ENCODE measurements at places on chromosomes 1 and 21. TPM values are rescaled to one million over a fixed set of nuclear protein-coding genes. Genes with fewer than 3 reads are reported as not detected.

DNA sequence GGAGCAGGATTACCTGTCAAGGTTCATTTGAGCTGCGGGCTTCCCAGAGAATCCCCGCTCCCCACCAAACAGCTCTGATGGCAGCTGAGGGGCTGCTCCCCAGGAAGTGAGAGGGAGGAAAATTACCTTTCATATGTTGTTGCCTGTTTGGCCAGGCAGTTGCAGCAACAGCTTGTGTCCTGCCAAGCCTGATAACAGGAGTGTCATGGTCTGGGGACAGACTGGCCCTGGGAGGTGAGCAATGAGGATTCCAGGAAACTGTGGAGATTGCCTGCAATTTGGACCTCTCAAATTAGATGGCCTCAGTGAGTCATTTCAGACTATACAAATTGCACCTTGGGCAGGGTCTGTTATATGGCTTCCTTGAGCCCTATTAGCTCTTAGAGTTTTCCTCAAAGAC, 189.3 kb downstream of the PTPRU start:
- peak; percentile 28 for DNase-seq
- H3K4me3 ChIP-seq, result no peak overlapping the region
- H3K36me3 ChIP-seq, result no peaks in the 10 kb centered on the region
- H3K27me3 ChIP-seq, result peaks cover 4% of the 10 kb centered on the region

ZNF648 gene
- polyA plus RNA-seq, result not detected

FYB2 gene
- 21.0 TPM for polyA plus RNA-seq

DNA sequence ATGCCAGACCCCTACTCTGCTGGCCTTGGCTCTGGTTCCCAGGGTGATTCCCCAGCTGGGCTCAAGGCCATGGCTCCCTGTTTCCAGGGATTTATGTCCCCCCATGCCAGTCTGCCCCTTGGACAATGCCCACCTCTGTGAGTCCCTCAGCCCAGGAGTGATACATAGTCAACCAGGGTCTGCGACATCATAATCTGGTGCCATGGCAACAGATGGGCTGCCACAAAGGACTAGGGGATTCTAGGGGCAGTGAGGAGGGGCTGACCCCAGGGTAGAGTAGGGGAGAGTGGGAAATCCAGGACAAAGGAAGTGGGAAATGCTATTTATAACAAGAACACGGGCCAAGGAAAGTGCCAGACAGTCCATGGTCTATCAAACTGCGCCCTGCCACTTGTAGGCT, 33.8 kb downstream of the LRP8 start:
- no peak overlapping the region for H3K27ac ChIP-seq
- H3K27me3 ChIP-seq, result no peaks in the 10 kb centered on the region
- no peaks in the 10 kb centered on the region for H3K36me3 ChIP-seq
- H3K4me3 ChIP-seq, result no peak overlapping the region
- DNase-seq, result no peak

- H3K27ac ChIP-seq, result no peak overlapping the region
- H3K27me3 ChIP-seq, result no peaks in the 10 kb centered on the region
- no peaks in the 10 kb centered on the region for H3K36me3 ChIP-seq
- no peak overlapping the region for H3K4me3 ChIP-seq
These were observed 1.4 kb downstream of the DEPDC1 start for GRCh38 chr1:68495532-68495931.

DNA sequence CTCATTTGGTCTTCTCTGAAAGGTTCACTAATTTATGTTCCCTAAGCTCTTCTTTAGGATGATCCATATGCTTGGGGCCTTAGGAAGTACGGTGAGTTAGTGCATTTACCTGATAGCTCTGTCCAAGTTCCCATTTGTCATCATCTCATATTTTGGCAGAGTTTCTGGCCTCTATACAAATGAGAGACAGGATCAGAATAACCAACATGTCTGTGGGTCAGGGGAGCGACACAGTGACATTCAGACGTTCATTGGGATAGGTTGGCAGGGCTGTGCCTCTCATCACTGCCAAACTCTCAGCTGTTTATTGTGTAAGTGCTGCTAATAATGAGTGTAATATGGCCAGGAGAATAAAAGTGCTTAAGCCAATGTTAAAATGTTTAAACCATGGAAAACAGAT, 561.1 kb upstream of the ZRANB2 start:
- H3K36me3 ChIP-seq, result no peaks in the 10 kb centered on the region
- H3K27me3 ChIP-seq, result no peaks in the 10 kb centered on the region
- H3K27ac ChIP-seq, result no peak overlapping the region
- H3K4me1 ChIP-seq, result no peaks in the 10 kb centered on the region
- DNase-seq, result no peak

DNA sequence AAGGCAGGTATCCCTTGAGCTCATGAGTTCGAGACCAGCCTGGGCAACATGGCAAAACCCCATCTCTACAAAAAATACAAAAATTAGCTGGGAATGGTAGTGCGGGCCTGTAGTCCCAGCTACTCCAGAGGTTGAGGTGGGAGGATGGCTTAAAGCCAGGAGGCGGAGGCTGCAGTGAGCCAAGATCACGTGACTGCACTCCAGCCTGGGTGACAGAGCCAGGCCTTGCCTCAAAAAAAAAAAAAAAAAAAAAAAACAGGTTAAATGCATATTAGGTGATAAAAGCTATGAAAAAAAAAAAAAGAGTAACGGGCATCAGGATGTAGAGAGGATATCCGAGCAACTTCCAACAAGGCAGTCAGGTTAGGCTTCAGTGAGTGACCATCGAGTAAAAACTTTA, 2.8 kb upstream of the SRRM1 start:
- H3K4me3 ChIP-seq, result no peak overlapping the region
- peaks cover 12% of the 10 kb centered on the region for H3K4me1 ChIP-seq
- H3K36me3 ChIP-seq, result no peaks in the 10 kb centered on the region
- no peaks in the 10 kb centered on the region for H3K27me3 ChIP-seq

COL16A1 gene
- 90.2 TPM for polyA plus RNA-seq

OR10J1 gene
- polyA plus RNA-seq, result not detected

DNA sequence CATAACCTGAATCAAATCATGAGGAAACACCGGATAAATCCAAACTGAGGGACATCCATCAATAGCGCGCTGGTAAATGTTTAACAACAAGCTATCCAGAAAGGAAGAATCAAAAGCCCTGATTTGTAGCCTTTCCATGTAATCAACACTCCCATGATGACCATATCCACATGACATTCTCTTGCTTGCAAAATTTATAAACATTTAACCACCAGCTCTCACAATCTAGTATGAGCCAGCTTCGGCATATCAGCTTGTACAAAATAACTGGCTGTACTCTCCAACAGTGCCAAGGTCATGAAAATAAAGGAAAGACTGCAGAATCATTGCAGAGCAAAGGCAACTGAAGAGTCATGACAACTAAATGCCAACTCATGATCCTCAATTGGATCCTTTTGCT, 15.7 kb downstream of the HSD11B1 start:
- H3K4me3 ChIP-seq, result no peak overlapping the region
- H3K27me3 ChIP-seq, result no peaks in the 10 kb centered on the region
- H3K27ac ChIP-seq, result no peak overlapping the region
- no peak for DNase-seq
- no peaks in the 10 kb centered on the region for H3K36me3 ChIP-seq

ACKR1 gene
- polyA plus RNA-seq, result not detected

DNA sequence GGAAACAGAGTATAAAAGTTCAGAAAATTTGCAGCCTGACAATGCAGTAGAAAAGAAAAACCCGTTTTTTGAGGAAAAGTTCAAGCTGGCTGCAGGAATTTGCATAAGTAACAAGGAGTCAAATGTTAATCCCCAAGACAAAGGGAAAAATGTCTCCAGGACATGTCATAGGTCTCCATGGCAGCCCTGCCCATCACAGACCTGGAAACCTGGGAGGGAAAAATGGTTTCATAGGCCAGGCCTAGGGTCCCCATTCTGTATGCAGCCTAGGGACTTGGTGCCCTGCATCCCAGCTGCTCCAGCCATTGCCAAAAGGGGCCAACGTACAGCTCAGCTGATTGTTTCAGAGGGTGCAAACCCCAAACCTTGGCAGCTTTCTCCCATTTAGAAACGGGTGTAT, 3.6 kb upstream of the KCNT2 start:
- DNase-seq, result no peak
- no peaks in the 10 kb centered on the region for H3K4me1 ChIP-seq
- H3K4me3 ChIP-seq, result no peak overlapping the region
- H3K27me3 ChIP-seq, result no peaks in the 10 kb centered on the region
- H3K36me3 ChIP-seq, result no peaks in the 10 kb centered on the region

GRCh38 chr1:8113262-8114220, 87.4 kb upstream of the ERRFI1 start:
- H3K36me3 ChIP-seq, result no peaks in the 10 kb centered on the region
- H3K27ac ChIP-seq, result peak overlapping the region; percentile 15
- H3K4me3 ChIP-seq, result no peak overlapping the region
- H3K4me1 ChIP-seq, result peaks cover 36% of the 10 kb centered on the region
